Dermis microvascular lymphatic vessel endothelial cell (primary cell): ENCODE measurements at places on chromosomes 3 and 15. TPM values are rescaled to one million over a fixed set of nuclear protein-coding genes. Genes with fewer than 3 reads are reported as not detected.
A peak's percentile ranks its signal among the peaks of the same experiment; 100 is the strongest.

DNA sequence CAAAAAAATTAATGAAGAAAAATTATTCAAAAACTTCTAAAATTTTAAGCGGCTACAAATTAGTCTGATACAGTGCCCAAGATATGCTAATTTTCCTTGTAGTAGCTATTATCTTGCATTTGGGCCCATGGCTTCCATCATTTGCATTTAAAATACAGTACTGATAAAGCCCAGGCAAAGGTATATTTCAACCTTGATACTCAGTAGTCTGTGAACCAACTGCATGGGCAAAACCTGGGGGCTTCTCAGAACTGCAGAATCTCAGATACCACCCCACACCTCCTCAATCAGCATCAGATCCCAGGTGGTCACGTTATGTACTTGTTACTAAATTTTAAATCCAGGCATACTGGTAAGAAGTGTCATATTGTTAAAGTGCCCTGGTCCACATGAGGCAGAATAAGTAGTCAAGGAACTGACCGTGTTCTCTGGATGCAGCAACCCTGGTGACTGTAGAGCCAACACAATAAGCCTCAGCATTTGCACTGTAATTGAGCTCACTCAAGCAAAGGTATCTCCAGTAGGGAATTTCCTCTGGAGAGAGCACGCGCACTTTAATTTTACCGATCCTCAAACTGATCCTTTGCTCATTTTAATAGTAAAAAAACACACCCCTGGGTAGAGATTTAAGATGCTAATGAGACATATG is 31.9 kb downstream of the ZNF385D start:
- DNase-seq, result no peak

DNA sequence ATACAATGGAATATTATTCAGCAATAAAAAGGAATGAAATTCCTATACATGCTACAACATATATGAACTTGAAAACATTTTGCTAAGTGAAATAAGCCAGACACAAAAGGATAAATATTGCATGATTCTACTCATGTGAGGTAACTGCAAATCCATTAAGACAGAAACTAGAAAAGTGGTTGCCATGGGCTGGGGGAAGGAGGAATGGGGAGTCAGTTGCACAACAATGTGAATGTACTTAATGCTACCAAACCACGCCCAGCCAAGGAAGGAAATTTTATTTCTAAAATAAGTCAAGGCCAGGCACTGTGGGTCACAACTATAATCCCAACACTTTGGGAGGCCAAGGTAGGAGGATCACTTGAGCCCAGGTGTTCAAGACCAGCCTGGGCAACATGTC is 9.8 kb upstream of the GMPPB start:
- DNase-seq, result no peak

DNA sequence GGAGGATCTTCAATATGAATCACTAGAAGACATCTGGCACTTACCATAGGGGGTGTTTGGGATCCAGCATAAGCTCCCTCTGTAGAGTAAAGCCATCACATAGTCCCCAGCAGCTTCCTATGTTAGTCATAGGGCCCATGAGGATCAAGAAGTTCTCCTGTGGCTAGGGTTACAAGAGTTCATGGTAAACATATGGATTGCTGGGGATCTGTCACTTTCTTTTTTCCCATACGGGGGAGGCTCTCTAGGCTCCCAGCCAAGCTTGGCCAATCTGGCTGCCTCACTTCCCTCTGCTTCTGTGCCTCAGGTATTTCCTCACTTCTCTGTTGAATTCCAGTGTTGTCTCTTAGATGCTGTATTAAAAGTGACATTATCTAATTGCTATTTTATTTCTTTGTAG is 597.9 kb downstream of the PDCD6IP start:
- no peak for DNase-seq

The MFGE8 gene
- total RNA-seq, result 26.7 and 50.3 TPM in 2 replicates

GRCh38 chr15:92277776-92278175 is 115.9 kb upstream of the ST8SIA2 start:
- DNase-seq, result no peak

DNA sequence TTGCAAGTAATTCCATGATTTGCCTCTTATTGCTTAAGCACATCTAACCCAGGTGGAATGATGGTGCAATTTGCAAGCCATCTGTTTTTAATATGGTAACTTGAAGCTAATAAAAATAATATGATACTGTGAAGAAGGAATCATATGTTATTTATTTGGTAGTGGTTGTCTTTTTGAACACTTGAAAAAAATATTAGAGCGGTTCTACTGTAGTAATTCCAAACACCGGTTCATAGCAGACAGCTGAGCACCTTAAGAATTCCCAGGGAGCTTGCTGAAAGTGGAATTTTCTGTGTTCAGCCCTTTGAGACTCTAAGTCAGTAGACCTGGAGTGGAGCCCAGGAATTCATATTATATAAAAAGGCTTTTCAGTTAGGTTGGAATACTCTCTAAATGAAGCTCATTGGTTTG is 687.4 kb downstream of the EDEM1 start:
- no peak for DNase-seq

The WDR72 gene
- total RNA-seq, result not detected in 2 replicates

GRCh38 chr15:56948000-56948763 is 29.7 kb downstream of the TCF12 start:
- no peak for DNase-seq

DNA sequence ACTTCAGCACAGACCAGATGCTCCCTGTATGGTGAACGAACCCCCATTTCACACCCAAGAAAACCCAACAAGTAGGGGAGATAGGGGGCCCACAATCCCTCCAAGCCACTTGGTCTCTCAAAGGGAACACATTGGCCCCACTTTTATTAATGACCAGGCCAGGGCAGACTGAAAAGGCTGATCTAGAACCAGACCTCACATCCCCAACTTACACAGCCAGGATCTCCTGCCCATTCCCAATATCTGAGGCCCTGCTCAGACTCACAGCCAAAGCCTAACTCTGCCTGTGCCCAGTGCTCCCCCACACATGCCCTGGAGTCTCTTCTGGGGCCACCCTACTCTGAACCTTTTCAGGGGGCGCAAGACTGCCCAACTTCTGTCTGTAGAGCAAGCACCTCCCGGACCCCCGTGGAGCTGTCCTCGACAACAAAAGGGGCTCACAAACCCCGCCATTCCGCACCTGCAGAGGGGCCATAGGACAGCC is 1.8 kb downstream of the PLXNB1 start:
- no peak for DNase-seq

The PRSS50 gene
- total RNA-seq, result not detected in 2 replicates

GRCh38 chr3:69091389-69092029 is 6.8 kb downstream of the ARL6IP5 start:
- DNase-seq, result no peak

- DNase-seq, result no peak
These were observed 267.0 kb upstream of the UMPS start for GRCh38 chr3:124463234-124463633.

The SLC28A2 gene
- not detected in 2 replicates for total RNA-seq

DNA sequence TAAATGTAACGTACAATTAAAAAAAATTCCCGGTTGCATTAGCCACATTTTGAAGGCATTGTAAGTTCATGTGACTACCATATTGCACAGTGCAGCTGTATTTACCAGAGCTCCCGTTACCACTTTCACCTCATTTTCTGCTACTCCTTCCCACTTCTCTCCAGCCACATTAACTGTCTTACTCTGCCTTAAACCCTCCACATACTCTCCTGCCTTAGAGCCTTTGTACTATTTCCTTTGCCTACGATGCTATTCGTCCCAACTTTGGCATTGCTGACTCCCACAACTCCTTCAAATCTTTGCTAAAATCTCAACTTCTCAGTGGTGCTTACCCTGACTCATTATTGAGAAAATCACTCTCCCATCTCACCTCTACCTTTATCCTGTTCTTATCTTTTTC is 115.2 kb downstream of the CADM2 start:
- no peak for DNase-seq

The TPRG1 gene
- under 0.01 and 0.13 TPM in 2 replicates for total RNA-seq

The TRAK1 gene
- total RNA-seq, result 33.0 and 35.0 TPM in 2 replicates

- DNase-seq, result no peak
These were observed 14.3 kb upstream of the TNFAIP8L3 start for GRCh38 chr15:51108933-51109550.

GRCh38 chr15:90609242-90610180 is 79.8 kb downstream of the CRTC3 start:
- no peak for DNase-seq

- DNase-seq, result no peak
These were observed 11.3 kb downstream of the CX3CR1 start for GRCh38 chr3:39268549-39268900.

DNA sequence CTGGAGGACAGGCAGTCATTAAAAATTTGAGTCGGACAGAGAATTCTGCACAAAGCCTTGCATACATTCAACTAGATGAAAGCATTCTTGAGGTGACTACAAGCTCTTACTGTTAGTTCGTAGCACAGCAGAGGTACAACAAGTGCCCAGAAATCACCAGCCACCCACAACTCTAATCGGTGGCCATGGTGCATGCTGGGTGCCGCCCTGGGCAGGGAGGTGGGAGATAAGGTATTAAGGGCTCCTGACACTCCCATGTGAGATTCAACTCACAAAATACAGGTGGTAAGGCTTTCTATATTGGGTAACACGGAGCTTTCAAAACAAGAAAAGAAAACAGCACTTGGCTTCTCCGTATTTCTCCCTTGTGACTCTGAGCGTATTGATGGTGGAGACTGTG is 66.0 kb downstream of the MEIS2 start:
- no peak for DNase-seq

The DUOXA2 gene
- total RNA-seq, result not detected in 2 replicates

The CNTN3 gene
- total RNA-seq, result not detected in 2 replicates

The PLA2G4E gene
- total RNA-seq, result not detected in 2 replicates

- no peak for DNase-seq
These were observed 352 bp upstream of the TMF1 start for GRCh38 chr3:69052472-69052898.

The NR2E3 gene
- under 0.01 and 0.13 TPM in 2 replicates for total RNA-seq

GRCh38 chr3:51075221-51075775 is 309.8 kb upstream of the MANF start:
- no peak for DNase-seq

- no peak for DNase-seq
These were observed 41.4 kb downstream of the ROBO2 start for GRCh38 chr3:77081240-77081661.

- peak; percentile 28 for DNase-seq
These were observed 12.5 kb upstream of the TCAIM start for GRCh38 chr3:44326019-44326418.

The CYP11A1 gene
- total RNA-seq, result not detected in 2 replicates

The KIF7 gene
- total RNA-seq, result 0.64 and 1.0 TPM in 2 replicates

DNA sequence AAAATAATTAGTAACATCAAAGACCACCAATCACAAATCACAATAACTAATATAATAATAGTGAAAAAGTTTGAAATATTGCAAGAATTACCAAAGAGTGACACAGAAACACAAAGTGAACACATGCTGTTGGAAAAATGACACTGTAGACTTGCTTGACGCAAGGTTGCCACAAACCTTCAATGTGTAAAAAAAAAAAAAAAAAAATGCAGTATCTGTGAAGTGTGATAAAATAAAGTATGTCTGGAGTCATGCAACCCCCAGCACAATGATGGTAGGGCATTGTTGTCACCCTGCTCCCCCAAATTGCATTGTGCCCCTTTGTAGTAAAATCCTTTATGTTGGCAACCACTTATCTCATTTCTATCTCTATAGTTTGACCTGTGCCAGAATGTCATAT is 190.6 kb downstream of the PLCL2 start:
- DNase-seq, result no peak

The CHCHD6 gene
- total RNA-seq, result 6.7 and 6.8 TPM in 2 replicates

GRCh38 chr3:108218811-108219210 is 3.4 kb downstream of the IFT57 start:
- DNase-seq, result no peak

The LTK gene
- under 0.01 TPM in 1 of 2 replicates, not detected in the other for total RNA-seq

The CLEC3B gene
- 0.25 and 0.26 TPM in 2 replicates for total RNA-seq

- DNase-seq, result no peak
These were observed 229.6 kb upstream of the FEZF2 start for GRCh38 chr3:62602987-62603386.

The CRABP1 gene
- not detected in 2 replicates for total RNA-seq

DNA sequence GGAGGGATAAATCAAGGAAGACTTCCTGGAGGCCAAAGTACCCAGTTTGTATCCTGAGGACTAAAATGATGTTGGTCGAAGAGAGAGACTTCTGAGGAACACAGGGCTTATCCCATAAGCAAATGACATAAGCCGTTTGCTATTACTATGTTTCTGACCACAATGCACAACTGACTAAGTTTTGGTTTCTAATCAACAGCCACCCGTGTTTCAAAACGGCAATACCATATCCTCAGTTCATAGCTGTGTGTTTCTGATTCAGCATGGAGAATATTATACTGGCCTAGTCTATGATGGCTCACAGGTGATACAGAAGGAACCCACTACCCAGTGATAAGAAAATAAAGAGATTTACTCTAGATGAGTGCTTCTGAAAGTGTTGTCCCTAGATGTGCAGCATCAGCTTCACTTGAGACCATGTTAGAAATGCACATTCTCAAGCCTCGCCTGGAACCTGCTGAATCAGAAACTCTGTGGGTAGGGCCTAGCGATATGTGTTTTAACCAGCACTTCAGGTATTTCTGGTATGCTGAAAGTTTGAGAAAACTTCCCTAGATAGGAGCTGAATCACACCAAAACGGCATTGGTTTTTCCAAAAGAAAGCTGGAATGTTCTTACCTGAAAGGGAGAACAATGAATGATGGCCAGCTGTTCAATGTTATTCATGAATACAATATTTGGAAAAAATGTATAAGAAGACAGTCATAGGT is 639.7 kb upstream of the NR2F2 start:
- no peak for DNase-seq

DNA sequence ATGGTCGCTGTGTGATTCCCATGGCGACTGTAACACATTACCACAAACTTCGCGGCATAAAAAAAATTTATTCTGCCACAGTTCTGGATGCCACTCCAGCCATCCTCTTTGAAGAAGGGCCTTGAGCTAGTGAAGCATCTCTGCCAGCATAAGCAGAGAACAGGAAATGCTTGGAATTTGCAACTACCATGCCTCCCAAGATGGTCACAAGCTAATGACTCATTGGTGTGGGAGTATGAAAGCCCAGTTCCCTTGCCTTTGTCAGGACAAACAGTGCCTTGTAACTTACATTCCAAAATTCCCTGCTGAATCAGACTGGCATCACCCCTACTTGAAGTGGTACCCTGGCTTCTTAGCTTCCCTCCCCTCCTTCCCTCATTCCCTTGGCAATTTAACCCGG is 129.7 kb downstream of the PROS1 start:
- peak; percentile 42 for DNase-seq
